Naive thymus-derived CD8-positive, alpha-beta T cell (primary cell): ENCODE measurements at places on chromosomes 6 and 20.

GRCh38 chr20:15700147-15700765 is 873.0 kb downstream of the KIF16B start:
- DNase-seq = no peak

- DNase-seq = peak; percentile 64
Observed at GRCh38 chr6:30541515-30542403, 14.5 kb downstream of the GNL1 start.

DNA sequence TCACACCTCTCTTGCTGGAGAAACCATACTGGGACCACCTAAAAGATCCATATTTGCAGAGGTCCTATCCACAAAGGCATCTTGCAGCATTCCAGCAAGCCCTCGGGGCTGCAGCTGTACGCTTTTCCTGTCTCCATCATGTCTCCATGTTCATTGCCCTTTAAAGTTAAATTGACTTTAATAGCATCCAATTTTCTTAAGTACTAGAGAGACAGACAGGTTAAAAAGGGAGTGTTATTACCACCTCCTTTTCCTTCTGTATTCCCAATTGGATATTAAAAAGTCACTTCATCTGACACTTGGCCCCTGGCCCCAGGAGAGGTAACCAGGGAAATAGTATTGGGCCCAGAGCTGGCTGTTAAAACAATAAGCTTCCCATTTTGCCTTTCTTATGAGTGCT is 178.6 kb downstream of the UNC5CL start:
- DNase-seq = no peak

DNA sequence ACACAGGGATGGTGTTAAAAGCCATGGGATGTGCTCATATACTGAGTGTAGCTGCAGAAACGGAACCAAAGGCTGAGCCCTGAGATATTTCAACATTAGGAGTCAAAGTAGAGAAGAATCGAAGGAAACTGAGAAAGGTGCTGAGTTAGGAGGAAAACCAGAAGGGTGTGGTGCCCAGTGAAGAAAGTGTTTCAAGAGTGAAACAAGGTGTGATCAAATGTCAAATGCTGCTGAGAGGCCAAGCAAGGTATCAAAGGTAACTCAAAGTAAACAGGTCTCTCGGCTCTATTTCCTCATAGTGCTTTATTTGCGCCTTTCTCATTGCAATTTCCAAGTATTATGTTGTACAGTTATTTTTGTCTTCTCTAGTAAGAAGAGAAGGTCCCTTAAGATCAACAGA is 94.1 kb downstream of the PRDM1 start:
- no peak for DNase-seq

DNA sequence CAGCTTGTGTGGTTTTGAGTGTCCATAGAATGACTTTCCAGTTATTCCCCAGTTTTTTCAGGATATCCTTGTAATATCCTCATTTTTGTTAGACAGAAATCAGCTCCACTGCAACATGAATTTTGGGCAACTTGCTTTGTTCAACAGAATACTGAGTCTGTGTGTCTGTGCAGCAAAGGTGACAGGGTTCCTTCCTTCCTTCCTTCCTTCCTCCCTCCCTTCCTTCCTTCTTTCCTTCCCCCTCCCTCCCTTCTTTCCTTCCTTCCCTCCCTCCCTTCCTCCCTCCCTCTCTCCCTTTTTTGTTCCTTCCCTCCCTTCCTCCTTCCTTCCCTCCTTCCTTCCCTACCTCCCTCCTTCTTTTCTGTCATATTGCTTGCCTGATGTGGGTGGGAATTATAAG is 496.5 kb downstream of the EPM2A start:
- DNase-seq = no peak

GRCh38 chr6:137277971-137278637 is 58.9 kb upstream of the IFNGR1 start:
- DNase-seq = no peak

- DNase-seq = no peak
Observed at GRCh38 chr6:142378138-142378875, 76.5 kb downstream of the ADGRG6 start.

DNA sequence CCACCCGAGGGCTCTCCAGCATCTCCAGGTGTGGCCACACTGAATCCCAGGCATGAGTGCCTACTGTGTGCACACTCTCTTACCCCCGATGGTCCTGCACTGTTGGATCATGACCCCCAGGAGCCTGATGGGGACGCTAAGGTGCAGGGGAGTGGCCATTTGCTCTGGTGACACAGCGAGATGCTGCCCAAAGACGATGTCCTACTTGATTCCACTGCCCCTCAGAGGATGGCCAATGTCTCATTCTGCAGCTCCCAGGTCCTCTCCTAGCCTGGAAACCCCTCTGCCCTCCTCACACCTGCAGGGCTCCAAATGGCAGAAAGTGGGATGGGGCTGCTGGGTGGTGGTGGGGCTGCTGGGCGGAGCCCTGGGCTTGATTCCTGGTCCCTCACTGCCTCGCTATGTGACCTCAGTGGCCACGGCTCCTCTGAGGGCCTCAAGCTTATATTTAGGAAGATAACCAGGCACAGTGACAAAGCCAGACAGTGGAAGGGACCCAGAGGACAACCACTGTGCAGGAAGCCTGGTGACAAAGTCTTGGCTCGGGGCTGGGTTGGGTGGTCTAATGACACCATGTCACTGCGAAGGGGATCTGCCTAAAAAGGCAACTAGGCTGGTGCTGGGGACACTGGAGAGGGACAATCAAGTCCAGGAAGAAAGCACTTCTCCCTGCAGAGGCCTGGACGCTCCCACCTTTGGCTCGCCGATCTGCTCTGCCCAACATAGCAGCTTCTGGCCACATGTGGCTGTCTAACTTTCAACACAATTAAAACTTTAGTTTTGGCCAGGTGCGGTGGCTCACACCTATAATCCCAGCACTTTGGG is 28.4 kb downstream of the TGM2 start:
- no peak for DNase-seq

DNA sequence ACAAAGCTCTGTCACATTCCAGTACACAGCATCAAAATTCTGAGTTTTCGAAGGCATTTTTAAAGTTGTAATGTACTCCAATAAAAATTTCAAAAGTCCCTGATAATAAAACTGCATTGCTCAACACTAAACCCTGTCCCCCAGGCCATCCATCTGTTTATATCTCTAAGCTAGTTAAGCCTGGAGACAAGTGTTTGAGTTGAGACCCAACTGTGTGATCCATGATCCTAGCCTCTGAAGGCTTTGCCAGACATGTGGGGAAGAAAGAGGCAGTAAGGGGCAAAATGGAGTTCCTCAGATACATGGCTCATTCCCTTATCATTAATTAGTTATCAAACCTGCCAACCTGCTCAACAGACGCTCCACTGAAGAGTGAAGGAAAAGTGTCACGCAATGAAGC is 198.4 kb downstream of the ISM1 start:
- DNase-seq = no peak

DNA sequence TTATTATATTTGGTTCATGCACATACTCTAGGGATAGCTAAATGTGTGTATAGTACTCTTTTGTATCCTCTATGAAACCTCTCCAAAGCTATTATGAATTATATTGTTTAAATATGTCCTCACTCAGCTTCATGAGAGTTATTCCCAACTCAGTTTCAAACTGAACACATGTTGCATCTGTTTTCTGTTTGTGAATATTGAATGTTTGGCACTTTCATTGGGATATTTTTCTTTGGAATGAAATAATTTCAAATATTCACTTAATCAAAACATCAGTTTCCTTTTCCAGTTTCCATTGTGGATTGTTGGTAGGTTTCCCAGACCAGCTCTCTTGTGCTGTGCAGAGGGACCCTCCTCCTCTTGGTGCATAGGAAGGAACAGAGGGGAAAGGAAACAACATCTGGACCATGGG is 46.6 kb downstream of the HDAC2 start:
- DNase-seq = no peak

GRCh38 chr20:43463527-43464218 is 6.0 kb downstream of the SRSF6 start:
- DNase-seq = no peak
